ENCODE measurements at places on chromosomes 3 and 15.

- H3K27ac ChIP-seq = no peak overlapping the region
- no peaks in the 10 kb centered on the region for H3K4me1 ChIP-seq
These were observed 128.3 kb downstream of the TPRA1 start for GRCh38 chr3:127462111-127462655.

- H3K4me1 ChIP-seq = no peaks in the 10 kb centered on the region
- H3K27ac ChIP-seq = no peak overlapping the region
- no peak for DNase-seq
These were observed 47.0 kb upstream of the RARB start for GRCh38 chr3:25381083-25381482.

- DNase-seq = no peak
- no peak overlapping the region for H3K27ac ChIP-seq
- H3K4me1 ChIP-seq = peaks cover 3% of the 10 kb centered on the region
- peaks cover 56% of the 10 kb centered on the region for H3K27me3 ChIP-seq
- H3K36me3 ChIP-seq = no peaks in the 10 kb centered on the region
- H3K4me3 ChIP-seq = no peak overlapping the region
These were observed 11.4 kb upstream of the CORO2B start for GRCh38 chr15:68567345-68567744.

GRCh38 chr3:132399054-132399929, 18.0 kb upstream of the DNAJC13 start:
- H3K27ac ChIP-seq = no peak overlapping the region
- peaks cover 18% of the 10 kb centered on the region for H3K27me3 ChIP-seq
- no peak for DNase-seq
- no peaks in the 10 kb centered on the region for H3K4me1 ChIP-seq

- peak overlapping the region; percentile 45 for H3K27ac ChIP-seq
- no peaks in the 10 kb centered on the region for H3K27me3 ChIP-seq
- no peaks in the 10 kb centered on the region for H3K36me3 ChIP-seq
- no peak overlapping the region for H3K4me3 ChIP-seq
- H3K4me1 ChIP-seq = peaks cover 16% of the 10 kb centered on the region
These were observed 48.0 kb upstream of the KLF13 start for GRCh38 chr15:31278544-31279220.

DNA sequence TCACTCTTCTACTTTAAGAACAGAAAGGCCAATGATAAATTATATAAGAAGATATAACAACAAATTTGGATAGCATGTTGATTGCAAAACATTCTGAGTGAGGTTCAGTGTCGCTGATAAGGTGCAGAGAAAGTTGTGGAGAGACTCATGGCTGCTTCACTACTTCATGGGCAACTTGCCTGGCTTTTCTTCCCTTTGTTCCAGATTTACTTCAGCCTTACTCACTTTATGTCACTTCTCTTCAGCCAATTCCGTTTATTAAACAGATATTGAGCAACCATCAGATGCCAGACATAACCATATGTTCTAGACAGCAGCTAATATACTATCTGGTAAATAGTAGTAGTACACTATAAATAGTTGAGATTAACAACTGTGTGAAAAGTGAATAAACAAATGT, 150.0 kb upstream of the CHL1 start:
- H3K27ac ChIP-seq = no peak overlapping the region
- peaks cover 22% of the 10 kb centered on the region for H3K27me3 ChIP-seq
- DNase-seq = no peak

DNA sequence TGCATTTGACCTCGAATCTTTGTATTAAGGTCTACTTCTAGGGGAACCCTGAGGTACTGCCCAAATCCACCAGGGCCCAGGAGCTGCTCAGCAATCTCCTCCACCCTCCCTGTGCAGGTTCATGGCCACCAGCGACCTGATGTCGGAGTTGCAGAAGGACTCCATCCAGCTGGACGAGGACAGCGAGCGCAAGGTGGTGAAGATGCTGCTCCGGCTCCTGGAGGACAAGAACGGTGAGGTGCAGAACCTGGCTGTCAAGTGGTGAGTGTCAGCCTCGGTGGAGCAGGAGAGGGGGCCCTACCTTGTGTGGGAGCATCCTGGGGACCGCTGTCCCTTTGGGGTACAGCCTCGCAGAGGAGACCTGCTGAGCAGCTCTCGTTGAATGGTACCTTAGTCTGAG, 6.9 kb downstream of the CAND2 start:
- H3K27me3 ChIP-seq = peaks cover 9% of the 10 kb centered on the region
- H3K36me3 ChIP-seq = no peaks in the 10 kb centered on the region
- no peak for DNase-seq
- H3K4me3 ChIP-seq = no peak overlapping the region
- H3K4me1 ChIP-seq = peaks cover 3% of the 10 kb centered on the region

DNA sequence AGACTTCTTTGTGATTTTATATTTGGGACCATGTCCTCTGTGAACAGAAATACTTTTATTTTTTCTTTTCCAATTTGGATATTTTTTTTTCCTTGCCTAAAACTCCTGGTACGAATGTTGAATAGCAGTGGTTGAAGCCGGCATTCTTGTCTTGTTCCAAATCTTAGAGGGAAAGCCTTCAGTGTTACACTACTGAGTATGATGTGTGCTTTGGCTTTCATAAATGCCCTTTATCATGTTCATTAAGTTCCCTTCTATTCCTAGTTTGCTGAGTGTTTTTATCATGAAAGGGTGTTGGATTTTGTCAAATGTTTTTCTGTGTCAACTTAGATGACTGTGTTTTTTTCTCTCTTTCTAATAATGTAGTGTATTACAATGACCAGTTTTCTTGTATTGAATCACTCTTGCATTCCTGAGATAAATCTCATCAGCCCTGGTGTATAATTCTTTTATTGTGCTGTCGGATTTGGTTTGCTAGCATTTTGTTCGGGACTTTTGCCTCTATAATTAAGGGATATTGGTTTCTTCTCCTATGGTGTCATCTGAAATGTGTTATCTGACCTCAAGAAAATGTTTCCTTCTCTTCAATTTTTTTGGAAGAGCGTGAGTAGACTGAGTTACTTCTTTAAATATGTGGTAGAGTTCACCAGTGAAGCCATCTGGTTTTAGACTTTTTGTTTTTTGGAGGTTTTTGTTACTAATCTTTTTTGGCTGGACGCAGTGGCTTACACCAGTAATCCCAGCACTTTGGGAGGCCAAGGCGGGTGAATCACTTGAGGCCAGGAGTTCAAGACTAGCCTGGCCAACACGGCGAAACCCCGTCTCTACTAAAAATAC, 33.3 kb downstream of the MAP1A start:
- H3K27me3 ChIP-seq = no peaks in the 10 kb centered on the region
- no peak overlapping the region for H3K27ac ChIP-seq
- DNase-seq = no peak

- peaks cover 4% of the 10 kb centered on the region for H3K36me3 ChIP-seq
- peaks cover 6% of the 10 kb centered on the region for H3K27me3 ChIP-seq
These were observed 84.5 kb upstream of the HERC1 start for GRCh38 chr15:63918317-63918672.

- no peak overlapping the region for H3K27ac ChIP-seq
- no peak for DNase-seq
- no peaks in the 10 kb centered on the region for H3K36me3 ChIP-seq
- no peaks in the 10 kb centered on the region for H3K27me3 ChIP-seq
- no peaks in the 10 kb centered on the region for H3K4me1 ChIP-seq
- no peak overlapping the region for H3K4me3 ChIP-seq
These were observed 208.9 kb downstream of the ROBO1 start for GRCh38 chr3:79558943-79559342.
